Naive thymus-derived CD8-positive, alpha-beta T cell (primary cell): ENCODE measurements at places on chromosomes 1 and 21. TPM values are rescaled to one million over a fixed set of nuclear protein-coding genes. Genes with fewer than 3 reads are reported as not detected.
A peak's percentile ranks its signal among the peaks of the same experiment; 100 is the strongest.

RNU1-3 gene
- total RNA-seq = 3,916 TPM

- H3K27me3 ChIP-seq = no peaks in the 10 kb centered on the region
- peaks cover 27% of the 10 kb centered on the region for H3K4me1 ChIP-seq
- H3K36me3 ChIP-seq = peaks cover 23% of the 10 kb centered on the region
- H3K4me3 ChIP-seq = peak overlapping the region; percentile 84
Observed at GRCh38 chr1:25642574-25643108, 26.1 kb downstream of the MAN1C1 start.

DNA sequence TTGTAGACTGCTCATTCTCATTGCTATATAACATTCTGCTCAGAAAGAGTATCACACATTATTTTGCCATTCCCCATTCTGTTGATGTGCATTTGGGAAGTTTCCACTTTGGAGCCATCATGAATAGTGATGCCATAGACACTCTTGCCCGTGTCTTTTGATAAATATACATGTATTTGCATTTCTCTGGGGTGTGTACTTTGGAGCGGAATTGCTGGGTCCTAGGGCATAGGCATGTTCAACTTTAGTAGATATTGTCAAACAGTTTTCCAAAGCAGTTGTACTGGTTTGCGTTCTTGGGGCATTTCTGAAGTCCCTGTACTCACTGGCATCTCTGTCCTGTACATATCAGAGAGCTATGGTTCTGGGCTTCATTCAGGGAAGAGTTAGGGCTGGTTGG is 52.1 kb downstream of the PIK3CD start:
- H3K27ac ChIP-seq = peak overlapping the region; percentile 89
- peak overlapping the region; percentile 82 for H3K4me3 ChIP-seq
- DNase-seq = no peak
- H3K36me3 ChIP-seq = peaks cover 10% of the 10 kb centered on the region
- H3K4me1 ChIP-seq = peaks cover 29% of the 10 kb centered on the region
- no peaks in the 10 kb centered on the region for H3K27me3 ChIP-seq

CD48 gene
- 276 TPM for total RNA-seq

DNA sequence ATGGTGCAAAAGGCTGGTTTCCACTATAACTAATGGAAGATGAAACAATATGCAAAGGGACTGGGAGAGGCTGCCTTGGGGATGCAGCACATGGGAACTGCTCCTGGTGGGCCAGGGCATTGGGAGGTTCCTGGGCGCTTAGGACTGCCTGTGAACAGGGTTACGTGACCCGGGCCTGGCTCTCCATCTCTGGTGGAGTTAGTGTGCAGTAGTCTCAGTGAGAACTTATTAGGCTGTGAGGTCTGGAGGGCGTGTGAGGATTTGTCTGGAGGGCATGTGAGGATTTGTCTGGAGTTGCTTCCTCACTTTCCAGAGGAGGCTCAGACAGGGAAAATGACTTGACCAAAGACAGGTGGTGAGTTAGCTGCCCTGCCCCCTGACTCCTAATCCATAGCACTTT is 1.5 kb upstream of the ETV3L start:
- no peaks in the 10 kb centered on the region for H3K36me3 ChIP-seq
- DNase-seq = no peak
- H3K4me3 ChIP-seq = no peak overlapping the region
- peaks cover 3% of the 10 kb centered on the region for H3K4me1 ChIP-seq

GRCh38 chr1:183807549-183808168 is 2.7 kb downstream of the RGL1 start:
- H3K27me3 ChIP-seq = peaks cover 22% of the 10 kb centered on the region
- DNase-seq = no peak
- peaks cover 9% of the 10 kb centered on the region for H3K36me3 ChIP-seq
- H3K27ac ChIP-seq = no peak overlapping the region
- peaks cover 9% of the 10 kb centered on the region for H3K4me1 ChIP-seq

ELAPOR1 gene
- 7.0 TPM for total RNA-seq

GRCh38 chr1:201511396-201511940 is 4.5 kb upstream of the CSRP1 start:
- no peak overlapping the region for H3K27ac ChIP-seq
- no peak overlapping the region for H3K4me3 ChIP-seq
- no peaks in the 10 kb centered on the region for H3K27me3 ChIP-seq
- no peak for DNase-seq
- peaks cover 7% of the 10 kb centered on the region for H3K36me3 ChIP-seq

GRCh38 chr1:40014253-40014706 is 26.2 kb upstream of the CAP1 start:
- no peaks in the 10 kb centered on the region for H3K36me3 ChIP-seq
- H3K27me3 ChIP-seq = no peaks in the 10 kb centered on the region
- peak; percentile 30 for DNase-seq
- peaks cover 5% of the 10 kb centered on the region for H3K4me1 ChIP-seq
- no peak overlapping the region for H3K4me3 ChIP-seq

CYP2J2 gene
- total RNA-seq = 2.0 TPM

- H3K27me3 ChIP-seq = no peaks in the 10 kb centered on the region
- H3K36me3 ChIP-seq = peaks cover 11% of the 10 kb centered on the region
- H3K4me3 ChIP-seq = no peak overlapping the region
- no peaks in the 10 kb centered on the region for H3K4me1 ChIP-seq
- no peak for DNase-seq
- H3K27ac ChIP-seq = no peak overlapping the region
Observed at GRCh38 chr21:25409978-25410377, 197.3 kb downstream of the MRPL39 start.

DNA sequence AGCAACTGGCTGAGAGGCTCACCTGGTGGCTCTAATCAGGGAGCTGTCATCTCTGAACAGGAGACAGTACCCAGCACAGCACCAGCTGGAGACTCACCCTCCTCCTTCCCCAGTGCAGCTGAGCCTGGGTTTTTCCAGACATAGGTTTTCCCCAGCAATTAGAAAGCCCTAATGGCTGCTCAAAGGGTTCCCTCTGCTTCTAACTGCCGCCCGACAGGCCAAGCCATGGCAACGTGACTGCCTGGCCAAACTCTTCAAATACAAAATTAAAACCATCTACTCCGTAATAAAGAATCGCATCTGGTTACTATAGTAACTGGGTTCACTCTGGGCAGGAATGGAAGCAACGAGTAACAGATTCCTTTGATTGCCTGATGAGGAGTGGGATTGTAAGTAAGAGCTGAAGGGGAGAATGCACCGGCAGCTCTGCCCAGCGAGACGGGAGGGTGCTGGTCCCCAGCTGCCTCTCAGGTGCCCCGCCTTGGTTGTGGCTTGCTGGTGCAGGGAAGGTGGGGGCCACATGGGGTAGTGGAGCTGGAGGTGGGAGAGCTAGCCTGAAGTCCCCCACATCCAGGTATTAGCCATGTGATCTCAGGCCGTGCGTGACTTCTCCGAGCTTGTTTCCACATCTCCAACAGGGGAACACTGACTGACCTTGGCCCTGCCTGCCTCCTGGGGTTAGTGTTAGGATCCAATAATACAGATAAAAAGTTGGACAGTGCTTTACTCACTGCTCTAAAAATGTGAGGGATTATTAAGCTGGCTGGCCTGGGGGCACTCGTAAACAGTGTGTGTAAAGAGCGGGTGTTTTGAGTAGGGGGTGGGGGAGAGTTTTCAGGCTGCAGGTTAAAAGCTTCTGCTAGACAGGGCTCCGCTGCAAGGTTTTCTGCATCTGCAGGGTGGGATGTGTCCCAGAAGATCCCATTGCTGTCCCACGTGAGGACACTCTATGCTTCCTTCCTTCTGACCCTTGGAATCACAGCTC is 94.2 kb downstream of the KCNN3 start:
- H3K27me3 ChIP-seq = no peaks in the 10 kb centered on the region
- no peak overlapping the region for H3K27ac ChIP-seq

CAMK1G gene
- total RNA-seq = not detected

- H3K4me3 ChIP-seq = no peak overlapping the region
- H3K27me3 ChIP-seq = peaks cover 6% of the 10 kb centered on the region
- no peaks in the 10 kb centered on the region for H3K4me1 ChIP-seq
Observed at GRCh38 chr1:203166192-203166940, 9.3 kb downstream of the MYBPH start.

GRCh38 chr21:25635310-25635709 is 3.7 kb upstream of the JAM2 start:
- peaks cover 4% of the 10 kb centered on the region for H3K4me1 ChIP-seq
- no peak overlapping the region for H3K27ac ChIP-seq
- DNase-seq = no peak
- peaks cover 27% of the 10 kb centered on the region for H3K27me3 ChIP-seq
- H3K36me3 ChIP-seq = no peaks in the 10 kb centered on the region

OTUD7B gene
- total RNA-seq = 11.3 TPM

C8B gene
- not detected for total RNA-seq

MYOC gene
- total RNA-seq = not detected

ADAMTS1 gene
- not detected for total RNA-seq

DNA sequence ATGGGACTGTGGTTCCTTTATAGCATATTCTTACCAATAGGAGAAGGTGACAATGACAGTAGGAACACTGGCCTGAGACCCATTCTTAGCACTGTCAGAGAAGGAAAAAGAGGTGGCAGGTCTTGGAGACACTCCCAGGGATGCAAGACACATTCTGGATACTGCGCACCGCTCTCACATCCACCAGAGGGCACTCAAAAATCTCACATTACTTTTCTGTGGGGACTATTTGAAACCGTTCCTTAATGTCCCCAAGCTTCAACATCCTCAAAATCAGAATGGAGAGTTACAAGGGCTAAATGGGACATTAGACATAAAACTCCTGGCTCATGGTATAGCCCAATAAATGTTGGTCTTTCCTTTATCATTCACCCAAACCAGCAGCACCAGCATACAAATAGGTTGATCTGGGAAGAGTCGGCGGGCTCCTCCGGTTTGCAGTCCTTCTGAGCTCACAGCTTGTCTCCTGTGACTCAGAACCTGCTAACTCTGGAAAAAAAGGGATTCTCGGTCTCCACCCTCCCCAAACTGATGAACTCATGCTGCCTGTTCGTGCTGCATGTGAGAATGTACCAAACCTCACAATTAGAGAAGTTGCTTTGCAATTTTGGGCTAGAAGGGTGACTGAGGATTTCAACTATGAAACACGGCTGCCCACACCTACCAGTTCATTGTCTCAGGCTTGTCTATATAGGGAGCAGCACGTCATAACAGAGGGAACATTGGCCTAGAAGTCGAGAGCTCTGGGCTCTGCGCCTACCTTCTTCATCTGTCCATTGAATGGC is 40.2 kb downstream of the IL12RB2 start:
- H3K27me3 ChIP-seq = no peaks in the 10 kb centered on the region
- peaks cover 9% of the 10 kb centered on the region for H3K4me1 ChIP-seq
- no peak overlapping the region for H3K4me3 ChIP-seq
- no peak for DNase-seq

TNFSF18 gene
- not detected for total RNA-seq

OR2L3 gene
- total RNA-seq = not detected

- no peaks in the 10 kb centered on the region for H3K36me3 ChIP-seq
- DNase-seq = no peak
- no peak overlapping the region for H3K27ac ChIP-seq
Observed at GRCh38 chr1:67441183-67441582, 11.0 kb upstream of the SERBP1 start.

SERTAD4 gene
- not detected for total RNA-seq

GFI1 gene
- 22.4 TPM for total RNA-seq

- no peaks in the 10 kb centered on the region for H3K36me3 ChIP-seq
- no peaks in the 10 kb centered on the region for H3K27me3 ChIP-seq
- peak overlapping the region; percentile 86 for H3K27ac ChIP-seq
Observed at GRCh38 chr1:26110731-26111529, 694 bp upstream of the PDIK1L start.

DNA sequence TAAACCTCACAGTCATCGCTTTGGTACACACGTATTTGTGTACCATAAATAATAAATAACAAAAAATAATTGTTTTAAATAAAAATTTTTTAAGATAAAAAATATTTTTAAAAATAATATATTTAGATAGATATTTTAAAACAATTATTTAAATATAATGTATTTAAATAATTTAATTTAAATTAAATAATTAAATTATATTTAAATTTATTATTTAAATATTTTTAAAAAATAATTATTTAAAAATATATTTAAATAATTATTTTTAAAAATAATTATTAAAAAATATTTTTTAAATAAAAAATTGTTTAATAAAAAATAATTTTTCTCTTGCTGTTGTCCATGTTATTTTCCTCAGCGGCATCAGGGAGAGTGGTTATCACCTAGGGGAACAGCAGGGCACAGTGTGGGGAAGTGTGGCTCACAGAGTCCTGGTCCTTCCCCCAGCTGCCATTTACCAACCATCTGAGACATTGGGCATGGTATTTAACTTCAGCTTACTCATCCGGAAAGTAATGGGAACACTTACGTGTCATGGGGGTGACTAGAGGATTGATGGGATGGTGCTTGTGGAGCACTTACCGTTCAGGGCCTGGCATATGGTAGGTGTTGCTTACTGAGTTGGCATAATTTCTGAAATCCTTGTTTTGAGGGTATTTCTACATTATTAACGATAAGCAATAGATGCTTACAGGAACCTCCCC is 92.9 kb upstream of the TSPAN2 start:
- H3K4me3 ChIP-seq = no peak overlapping the region
- no peak for DNase-seq
- no peak overlapping the region for H3K27ac ChIP-seq
- H3K4me1 ChIP-seq = no peaks in the 10 kb centered on the region

BSND gene
- total RNA-seq = not detected

SRM gene
- 55.6 TPM for total RNA-seq

GRCh38 chr1:165330483-165330882 is 26.0 kb downstream of the LMX1A start:
- H3K27me3 ChIP-seq = peaks cover 25% of the 10 kb centered on the region
- H3K36me3 ChIP-seq = no peaks in the 10 kb centered on the region
- H3K4me1 ChIP-seq = no peaks in the 10 kb centered on the region
- DNase-seq = no peak
- no peak overlapping the region for H3K4me3 ChIP-seq

CYP4A11 gene
- total RNA-seq = not detected

- no peak overlapping the region for H3K4me3 ChIP-seq
- H3K27ac ChIP-seq = no peak overlapping the region
- peaks cover 2% of the 10 kb centered on the region for H3K4me1 ChIP-seq
- no peak for DNase-seq
Observed at GRCh38 chr1:56806804-56807203, 12.4 kb downstream of the FYB2 start.

DNA sequence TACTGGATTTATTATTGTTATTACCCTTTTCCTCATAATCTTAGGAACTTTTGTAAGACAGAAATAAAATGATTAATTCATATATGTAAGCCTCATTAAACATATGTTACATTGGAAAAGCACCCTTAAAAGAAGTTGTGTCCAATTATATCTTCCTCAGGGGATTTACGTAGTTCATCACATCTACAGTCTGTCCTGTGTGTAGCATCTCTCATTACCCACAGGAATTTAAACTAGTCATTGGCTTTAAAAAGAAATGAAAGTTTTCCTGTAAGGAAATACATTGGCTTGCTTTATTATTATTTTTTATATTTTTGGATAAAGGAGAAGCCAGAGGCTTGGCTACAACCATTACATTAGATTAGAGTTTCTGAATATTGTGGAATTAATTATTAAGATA is 56.1 kb downstream of the SWT1 start:
- no peaks in the 10 kb centered on the region for H3K27me3 ChIP-seq
- H3K4me1 ChIP-seq = no peaks in the 10 kb centered on the region
- H3K4me3 ChIP-seq = no peak overlapping the region

GRCh38 chr1:19640363-19641316 is 3.5 kb upstream of the NBL1 start:
- H3K4me3 ChIP-seq = no peak overlapping the region
- H3K36me3 ChIP-seq = peaks cover 2% of the 10 kb centered on the region
- peaks cover 10% of the 10 kb centered on the region for H3K4me1 ChIP-seq
- H3K27ac ChIP-seq = no peak overlapping the region

- H3K27me3 ChIP-seq = peaks cover 3% of the 10 kb centered on the region
- H3K4me3 ChIP-seq = no peak overlapping the region
- no peak overlapping the region for H3K27ac ChIP-seq
- no peaks in the 10 kb centered on the region for H3K4me1 ChIP-seq
- no peak for DNase-seq
- H3K36me3 ChIP-seq = no peaks in the 10 kb centered on the region
Observed at GRCh38 chr1:176854758-176855745, 309.5 kb downstream of the ASTN1 start.

- peaks cover 7% of the 10 kb centered on the region for H3K4me1 ChIP-seq
- H3K27me3 ChIP-seq = no peaks in the 10 kb centered on the region
- peak overlapping the region; percentile 40 for H3K27ac ChIP-seq
- no peak overlapping the region for H3K4me3 ChIP-seq
Observed at GRCh38 chr1:246907472-246907871, 24.3 kb downstream of the AHCTF1 start.
